Endothelial cell of umbilical vein (primary cell): ENCODE measurements at places on chromosomes 4 and X.

DNA sequence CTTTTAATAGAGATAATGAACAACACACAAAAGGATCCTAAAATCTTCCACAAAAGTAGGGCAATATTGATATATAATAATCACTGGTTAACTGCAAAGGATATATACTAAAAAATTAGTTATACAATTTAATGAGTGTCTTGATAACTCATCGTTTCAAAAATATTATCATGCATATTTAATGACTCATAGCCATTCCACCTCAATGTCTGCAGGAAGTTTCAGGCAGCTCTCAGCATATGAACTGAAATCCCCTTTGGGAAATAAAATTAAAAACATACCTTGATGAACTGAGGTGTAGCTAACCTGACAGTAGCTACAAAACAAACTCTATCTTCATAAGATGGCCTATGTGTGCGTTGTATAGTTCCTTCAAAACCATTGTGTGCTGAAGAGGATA lies 62.9 kb downstream of the TMEM165 start:
- peak; percentile 12 for DNase-seq

- DNase-seq, result no peak
These were observed 2.7 kb upstream of the SRPK3 start for GRCh38 chrX:153778181-153778580.

DNA sequence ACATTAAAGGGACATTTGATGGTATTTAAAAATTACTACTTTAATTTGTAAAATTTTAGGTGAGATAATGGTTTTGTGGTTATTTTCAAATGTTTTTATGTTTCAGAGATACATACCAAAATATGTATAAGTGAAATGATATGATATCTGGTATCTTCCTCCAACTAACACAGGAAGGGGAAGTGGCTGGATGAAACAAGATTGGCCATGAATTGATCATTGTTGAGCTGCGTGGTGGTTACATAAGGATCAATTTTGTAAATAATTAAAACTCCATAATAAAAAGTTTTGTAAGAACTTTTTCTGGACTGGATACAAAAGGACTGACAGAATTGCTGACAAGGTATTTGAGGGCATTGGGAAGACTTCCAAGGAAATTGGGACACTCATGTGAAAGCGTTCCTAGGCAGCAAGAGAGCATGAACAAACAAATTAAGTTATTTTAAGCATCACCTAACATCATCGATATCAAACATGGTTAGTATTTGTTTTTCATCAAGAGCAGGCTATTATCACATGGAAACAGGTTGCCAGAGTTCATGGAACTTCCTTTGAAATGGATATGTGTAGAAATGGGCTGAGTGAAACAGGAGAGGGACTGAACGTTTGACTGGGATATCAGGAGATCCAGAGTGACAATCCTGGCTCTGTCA lies 4.4 kb upstream of the PGM2 start:
- DNase-seq, result no peak

DNA sequence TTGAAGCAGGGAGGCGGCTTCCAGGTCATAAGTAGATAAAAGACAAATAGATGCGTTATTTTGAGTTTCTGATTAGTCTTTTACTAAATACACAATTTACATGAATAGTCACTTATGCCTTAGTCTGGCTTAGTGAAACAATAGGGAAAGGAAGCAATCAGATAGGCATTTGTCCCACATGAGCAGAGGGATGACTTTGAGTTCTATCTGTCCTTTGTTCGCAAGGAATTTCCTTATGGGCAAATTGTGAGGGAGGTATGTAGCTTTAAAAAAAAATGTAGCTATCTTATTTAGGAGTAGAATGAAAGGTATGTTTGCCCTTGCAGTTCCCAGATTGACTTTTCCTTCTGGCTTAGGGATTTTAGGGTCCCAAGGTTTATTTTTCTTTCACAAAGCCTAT lies 26.3 kb upstream of the ADH1C start:
- no peak for DNase-seq

DNA sequence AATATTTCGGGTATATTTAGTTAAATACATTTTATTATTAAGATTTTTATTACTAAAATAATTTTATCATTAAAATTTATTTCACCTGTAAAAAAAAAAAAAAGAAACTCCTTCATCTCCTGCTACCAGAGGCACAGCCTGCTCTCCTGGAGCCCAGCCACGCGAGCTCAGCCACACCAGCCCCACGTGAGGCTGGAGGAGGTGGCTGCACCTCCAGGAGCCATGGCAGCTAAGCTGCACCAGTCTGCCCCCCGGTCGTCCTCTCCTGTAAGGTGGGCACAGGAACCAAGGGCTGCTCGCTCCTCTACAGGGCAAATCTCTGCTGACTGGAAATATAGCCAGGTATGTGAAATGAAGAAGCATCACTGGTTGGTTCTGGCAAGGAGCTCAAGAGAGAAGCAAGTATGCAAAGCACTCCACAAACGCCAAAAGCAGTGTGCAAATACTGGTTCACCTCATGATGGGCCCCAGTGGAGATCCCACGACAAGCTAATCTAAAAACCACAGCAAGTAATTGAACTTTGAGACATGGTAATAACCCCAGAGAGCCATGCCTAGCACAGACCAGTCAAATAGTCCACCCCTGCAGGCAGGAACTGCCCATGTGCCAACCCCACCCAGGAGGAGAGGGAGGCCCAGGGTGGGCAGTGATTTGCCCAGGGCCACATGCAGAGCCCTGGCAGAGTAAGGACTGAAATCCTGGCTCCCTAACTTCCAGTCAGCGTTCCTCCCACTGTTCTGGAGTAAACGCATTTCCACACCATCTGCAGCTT lies 90.1 kb downstream of the WFS1 start:
- no peak for DNase-seq

GRCh38 chrX:138026211-138026610 lies 460.3 kb downstream of the ZIC3 start:
- DNase-seq, result no peak

DNA sequence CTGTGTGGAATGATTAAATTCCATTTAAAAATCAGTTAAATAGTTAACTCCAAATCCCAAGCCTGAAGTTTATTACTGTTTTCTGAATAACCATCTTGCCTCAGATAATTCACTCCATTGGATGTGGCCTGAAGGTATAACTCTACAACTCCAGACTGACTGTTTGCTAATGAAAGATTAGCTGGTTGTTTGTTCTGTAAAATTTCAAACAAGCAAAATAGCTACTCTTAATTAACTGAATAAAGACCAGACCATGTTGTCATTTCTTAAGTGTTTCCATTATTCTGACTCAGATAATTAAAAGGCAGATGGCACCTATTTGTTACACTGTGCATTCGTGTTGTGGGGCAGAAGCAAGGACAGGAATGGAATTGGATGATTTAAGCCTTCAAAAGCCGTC lies 78.5 kb upstream of the DDIT4L start:
- no peak for DNase-seq

GRCh38 chr4:147969573-147970385 lies 237.9 kb downstream of the ARHGAP10 start:
- peak; percentile 69 for DNase-seq

GRCh38 chrX:115912372-115912897 lies 258.1 kb upstream of the AGTR2 start:
- no peak for DNase-seq

DNA sequence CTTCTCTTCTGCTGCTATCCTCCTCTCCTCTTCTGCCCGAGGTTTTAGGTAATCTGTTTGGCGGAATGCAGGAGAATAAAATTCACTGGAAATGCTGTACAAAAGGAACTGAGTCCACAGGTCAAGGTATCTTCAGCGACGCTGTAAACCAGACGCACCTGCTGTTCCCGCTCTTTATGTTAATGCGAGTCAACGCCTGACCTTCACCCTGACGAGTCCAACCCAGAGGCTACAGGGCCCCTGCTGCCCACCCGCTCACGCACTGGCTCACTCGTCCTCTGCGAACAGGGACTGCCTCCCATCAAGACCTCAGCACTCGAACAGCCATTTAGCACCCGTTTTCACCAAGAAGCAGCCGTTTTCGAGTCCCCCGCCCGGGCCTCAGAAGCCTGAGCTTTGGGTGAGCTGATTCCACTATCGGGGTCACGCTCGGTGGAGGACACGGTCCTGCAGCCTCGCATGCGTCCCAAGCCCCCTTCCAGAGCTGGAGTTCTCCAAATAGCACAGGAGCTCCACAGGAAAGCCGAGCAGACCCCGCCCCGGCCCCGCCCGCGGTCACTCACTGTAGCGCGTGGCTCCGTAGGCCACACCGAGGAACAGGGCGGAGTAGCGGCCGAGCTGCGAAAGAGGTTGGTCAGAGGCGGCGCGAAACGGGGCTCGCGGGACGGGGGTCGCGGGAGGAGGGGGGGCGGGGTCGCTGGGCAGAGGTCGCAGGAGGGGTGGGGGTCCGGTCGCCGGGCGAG lies 556 bp downstream of the ATP5ME start:
- peak; percentile 21 for DNase-seq

GRCh38 chr4:34861666-34862065 lies 1382.6 kb downstream of the ARAP2 start:
- DNase-seq, result no peak

DNA sequence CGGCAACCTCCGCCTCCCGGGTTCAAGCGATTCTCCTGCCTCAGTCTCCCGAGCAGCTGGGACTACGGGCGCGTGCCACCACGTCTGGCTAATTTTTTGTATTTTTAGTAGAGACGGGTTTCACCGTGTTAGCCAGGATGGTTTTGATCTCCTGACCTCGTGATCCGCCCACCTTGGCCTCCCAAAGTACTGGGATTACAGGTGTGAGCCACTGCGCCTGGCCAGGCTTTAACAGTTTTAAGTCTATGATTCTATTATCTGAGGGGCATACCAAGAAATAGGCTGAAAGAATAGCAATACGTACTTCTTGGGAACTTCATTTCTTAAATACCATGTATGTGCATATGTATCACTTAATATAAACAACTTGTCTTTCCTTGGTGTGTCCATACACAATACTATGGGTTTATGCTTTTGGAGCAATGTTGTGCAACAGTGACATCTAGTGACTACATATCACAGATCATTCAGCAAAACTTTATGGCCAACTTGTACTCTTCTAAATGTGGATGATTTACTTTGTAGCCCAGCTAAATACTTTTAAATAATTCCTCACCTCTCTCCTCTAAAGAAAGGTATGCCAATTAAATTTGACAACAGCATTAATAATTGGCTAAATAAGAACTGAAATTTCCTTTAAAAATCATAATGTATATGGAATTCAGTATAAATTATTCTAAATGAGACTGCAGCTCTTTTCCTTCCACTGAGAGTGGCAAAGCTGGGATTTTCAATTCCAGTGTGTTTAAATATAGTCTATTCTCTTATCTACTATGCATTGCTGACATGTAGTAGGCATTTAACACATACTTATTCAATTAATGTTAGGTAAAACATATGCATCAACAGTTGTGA lies 10.4 kb downstream of the SLC9B1 start:
- peak; percentile 76 for DNase-seq

- no peak for DNase-seq
These were observed 795.7 kb upstream of the SLIT2 start for GRCh38 chr4:19455850-19456602.

DNA sequence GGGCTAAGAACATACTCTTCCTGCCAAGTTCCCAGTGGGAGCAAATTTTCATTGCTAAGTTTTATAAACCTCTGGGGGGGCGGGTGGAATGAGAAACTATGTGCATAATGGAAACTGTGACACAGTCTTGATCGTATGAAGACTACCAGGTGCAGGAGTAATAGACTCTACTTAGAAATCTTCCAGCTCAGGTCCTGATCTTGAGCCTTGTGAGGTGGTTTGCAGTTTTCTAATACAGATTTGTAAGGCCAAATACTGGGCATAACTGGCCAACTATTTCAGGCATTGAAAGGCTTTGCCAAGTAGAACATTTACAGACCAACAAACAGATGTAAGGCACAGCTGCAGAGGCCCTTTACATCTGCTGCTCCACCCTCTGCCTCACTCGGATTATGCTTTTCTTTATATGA lies 89.7 kb upstream of the CBR4 start:
- DNase-seq, result peak; percentile 42

DNA sequence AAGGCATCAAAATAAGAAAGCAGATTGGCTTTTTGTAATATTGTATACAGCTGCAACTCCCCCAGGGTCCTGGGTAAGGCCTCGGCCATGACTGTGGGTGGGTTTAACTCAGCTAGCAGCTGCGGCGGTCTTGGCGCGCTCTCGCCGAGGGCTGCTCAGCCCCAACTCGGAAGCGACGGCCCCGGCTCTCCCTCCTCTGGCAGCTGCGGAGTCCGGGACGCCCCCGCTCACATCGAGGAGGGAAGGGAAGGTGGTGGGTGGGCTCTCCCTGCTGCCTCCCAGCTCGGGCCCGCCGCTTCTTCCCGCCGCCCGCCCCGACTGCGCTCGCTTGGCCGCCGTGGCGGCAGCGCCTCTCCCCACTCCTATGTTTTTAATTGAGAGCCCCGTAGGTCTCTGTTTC lies 51.2 kb downstream of the GPR50 start:
- no peak for DNase-seq

- no peak for DNase-seq
These were observed 18.4 kb downstream of the SLC38A5 start for GRCh38 chrX:48451708-48452107.

- DNase-seq, result peak; percentile 48
These were observed 102.2 kb downstream of the RAP1GDS1 start for GRCh38 chr4:98363431-98363830.

DNA sequence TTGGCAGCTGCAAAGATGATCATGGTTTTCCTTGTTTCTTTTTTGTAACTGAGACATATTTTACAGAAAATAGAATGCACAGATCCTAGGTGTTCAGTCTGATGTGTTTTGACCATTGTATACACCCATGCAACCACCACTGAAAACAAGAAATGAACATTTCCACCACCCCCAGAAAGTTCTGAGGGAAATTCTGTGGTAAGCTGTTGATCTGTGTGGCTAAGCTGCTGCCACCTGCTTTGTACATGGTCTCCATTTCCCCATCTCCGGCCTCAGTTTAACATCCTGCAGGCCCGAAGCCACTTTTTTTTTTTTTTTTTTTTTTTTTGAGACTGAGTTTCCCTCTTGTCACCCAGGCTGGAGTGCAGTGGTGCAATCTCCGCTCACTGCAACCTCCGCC lies 65.3 kb downstream of the NYX start:
- DNase-seq, result no peak

GRCh38 chrX:98203800-98204199 lies 1320.1 kb downstream of the RPA4 start:
- no peak for DNase-seq

GRCh38 chrX:79170476-79171035 lies 26.1 kb downstream of the GPR174 start:
- DNase-seq, result no peak

DNA sequence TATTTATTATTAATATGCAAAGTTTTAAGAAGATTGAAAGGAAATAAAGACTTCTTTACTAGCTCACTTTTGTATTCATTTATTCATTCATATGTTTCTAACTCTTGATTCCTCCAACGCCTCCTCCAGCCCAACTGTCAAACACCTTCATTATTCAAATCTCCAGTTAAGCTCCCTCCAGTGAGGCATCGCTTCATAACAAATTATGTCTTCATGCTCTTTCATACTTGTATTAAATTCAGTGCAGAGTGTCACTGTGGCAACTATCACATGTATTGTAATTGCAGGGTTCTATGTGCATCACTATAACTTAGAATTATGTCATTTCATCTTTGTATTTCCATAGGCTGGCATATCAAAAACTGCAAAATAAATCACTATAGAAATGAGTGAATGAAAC lies 1394.2 kb upstream of the PCDH7 start:
- DNase-seq, result no peak
